ENCODE measurements at places on chromosomes 3 and 15.

GRCh38 chr15:93897377-93897776 is 334.0 kb upstream of the MCTP2 start:
- DNase-seq = no peak

- DNase-seq = no peak
Observed at GRCh38 chr3:121630355-121630754, 30.3 kb downstream of the HCLS1 start.

DNA sequence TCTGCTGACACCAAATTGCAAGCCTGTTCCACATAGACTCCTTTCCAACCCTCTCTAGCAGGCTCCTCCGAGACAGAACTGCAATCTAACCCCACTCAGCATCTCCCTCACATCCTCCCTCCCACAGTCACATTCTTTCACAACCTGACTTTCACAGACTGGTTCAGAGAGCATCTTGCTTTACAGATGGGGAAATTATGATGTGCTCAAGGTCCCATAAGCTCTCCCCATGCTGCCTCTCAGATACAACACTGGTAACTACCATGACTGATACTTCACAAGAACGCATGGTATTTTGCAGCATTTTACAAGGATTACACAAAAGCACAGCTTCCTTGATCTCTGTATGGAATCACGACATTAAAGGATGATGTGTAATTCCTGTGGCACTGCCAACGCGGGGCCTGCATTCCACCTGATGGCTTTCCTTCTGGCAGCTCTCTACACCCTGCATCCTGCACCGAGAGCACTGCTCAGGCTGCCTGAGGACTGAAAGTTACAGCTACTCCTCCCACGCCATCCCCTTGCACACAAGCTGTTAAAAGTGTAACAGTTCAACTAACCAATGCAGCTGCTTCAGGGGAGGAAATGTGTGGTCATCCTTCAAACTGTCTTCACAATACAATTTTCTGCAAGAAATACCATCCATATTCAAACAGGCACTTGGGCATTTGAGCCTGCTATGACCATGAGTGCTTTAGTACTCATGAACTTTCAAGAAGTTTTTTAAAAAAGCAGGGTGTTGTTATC is 27.6 kb downstream of the TBC1D2B start:
- no peak for DNase-seq

- no peak for DNase-seq
Observed at GRCh38 chr3:119294696-119295671, 801 bp downstream of the ARHGAP31 start.
